Aorta (tissue), 5 donors: ENCODE measurements at places on chromosomes 7 and 10.

- H3K4me3 ChIP-seq = no peak overlapping the region
- no peak overlapping the region for H3K27ac ChIP-seq
- no peak for DNase-seq
- no peaks in the 10 kb centered on the region for H3K27me3 ChIP-seq
- peaks cover 2% of the 10 kb centered on the region for H3K36me3 ChIP-seq
Measured at GRCh38 chr7:2775785-2776184, 68.3 kb downstream of the GNA12 start.

DNA sequence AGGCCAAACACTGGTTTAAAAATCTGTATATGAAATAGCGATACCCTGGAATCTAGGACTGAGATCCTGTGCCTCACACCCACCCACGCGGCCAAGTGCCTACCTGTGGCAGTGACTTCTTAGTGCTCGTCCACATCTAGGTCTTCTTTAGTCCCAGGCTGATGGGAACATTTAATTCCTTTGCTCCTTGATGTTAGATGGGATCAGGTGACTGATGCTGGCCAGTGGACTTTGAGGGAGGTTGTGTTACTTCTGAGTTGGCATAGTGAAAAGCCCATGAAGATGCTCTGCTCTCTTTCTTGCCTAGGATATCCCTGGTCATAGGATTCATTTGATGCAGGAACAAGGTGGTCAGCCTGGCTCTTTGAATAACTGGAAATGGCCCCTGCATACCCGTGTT is 59.2 kb downstream of the BMPR1A start:
- H3K4me1 ChIP-seq = peaks cover 8% of the 10 kb centered on the region
- H3K27me3 ChIP-seq = no peaks in the 10 kb centered on the region
- H3K27ac ChIP-seq = peak overlapping the region; percentile 59
- no peaks in the 10 kb centered on the region for H3K36me3 ChIP-seq

DNA sequence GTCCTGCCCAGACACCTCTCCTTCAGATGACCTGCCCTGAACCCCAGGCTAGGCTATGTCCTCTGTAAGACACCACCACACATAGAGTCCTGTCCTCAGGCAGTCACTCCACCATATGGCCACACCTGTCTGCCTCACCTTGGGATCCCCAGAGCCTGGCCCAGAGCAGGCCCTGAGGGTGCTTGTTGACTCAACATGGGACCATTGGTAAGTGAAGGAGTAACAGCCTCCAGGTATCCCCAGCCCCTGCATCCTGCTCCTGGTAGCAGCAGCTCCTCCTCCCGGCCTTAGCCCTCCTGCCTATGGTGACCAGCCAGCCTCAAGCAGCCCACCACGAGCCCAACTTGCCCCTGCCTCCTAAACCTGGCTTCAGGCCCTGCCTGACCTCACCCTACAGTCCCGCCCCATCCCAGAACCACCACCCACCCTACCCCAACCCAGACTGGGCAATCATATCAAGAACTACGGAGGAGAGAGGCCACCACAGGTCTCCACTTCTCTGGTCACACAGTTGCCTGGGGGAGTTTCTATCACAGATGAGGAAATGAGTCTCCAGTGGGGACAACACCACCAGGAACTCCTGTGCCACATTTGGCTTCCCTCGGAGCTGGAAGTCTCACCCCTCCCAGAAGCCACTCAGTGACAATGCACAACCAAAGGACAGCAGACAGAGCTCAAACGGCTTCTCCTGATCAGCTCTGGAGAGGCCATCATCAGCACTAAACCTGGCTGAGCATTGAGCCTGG is 136.6 kb downstream of the GRID1 start:
- no peaks in the 10 kb centered on the region for H3K36me3 ChIP-seq
- H3K27me3 ChIP-seq = no peaks in the 10 kb centered on the region
- H3K4me3 ChIP-seq = no peak overlapping the region
- H3K4me1 ChIP-seq = no peaks in the 10 kb centered on the region
- H3K27ac ChIP-seq = no peak overlapping the region

GRCh38 chr10:8238986-8239385 is 184.5 kb downstream of the GATA3 start:
- H3K4me3 ChIP-seq = no peak overlapping the region
- no peak for DNase-seq
- H3K36me3 ChIP-seq = no peaks in the 10 kb centered on the region
- H3K4me1 ChIP-seq = no peaks in the 10 kb centered on the region

GRCh38 chr10:42866115-42866995 is 83.8 kb downstream of the BMS1 start:
- H3K27ac ChIP-seq = no peak overlapping the region
- H3K4me1 ChIP-seq = no peaks in the 10 kb centered on the region
- DNase-seq = peak; percentile 90
- H3K4me3 ChIP-seq = no peak overlapping the region
- no peaks in the 10 kb centered on the region for H3K27me3 ChIP-seq

DNA sequence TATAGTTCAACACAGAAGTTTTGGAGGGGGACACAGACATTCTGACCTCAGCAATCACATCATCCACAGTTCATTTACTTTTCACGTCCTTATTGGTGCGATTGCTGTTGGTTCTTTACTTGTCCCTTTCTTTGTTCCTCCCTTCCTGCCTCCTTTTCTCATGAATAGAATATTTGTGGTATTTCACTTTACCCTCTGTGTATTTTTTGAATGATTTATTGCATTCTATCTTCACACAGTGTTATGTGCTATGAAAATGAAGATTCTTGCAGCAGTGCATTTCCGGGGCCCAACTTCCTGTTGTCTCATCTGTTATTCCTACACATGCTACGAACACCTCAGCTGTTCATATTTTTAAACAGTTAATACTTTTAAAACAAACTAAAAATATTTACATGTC is 179.6 kb downstream of the ZMYND11 start:
- no peak for DNase-seq
- no peaks in the 10 kb centered on the region for H3K27me3 ChIP-seq
- no peak overlapping the region for H3K27ac ChIP-seq
- peaks cover 2% of the 10 kb centered on the region for H3K36me3 ChIP-seq

DNA sequence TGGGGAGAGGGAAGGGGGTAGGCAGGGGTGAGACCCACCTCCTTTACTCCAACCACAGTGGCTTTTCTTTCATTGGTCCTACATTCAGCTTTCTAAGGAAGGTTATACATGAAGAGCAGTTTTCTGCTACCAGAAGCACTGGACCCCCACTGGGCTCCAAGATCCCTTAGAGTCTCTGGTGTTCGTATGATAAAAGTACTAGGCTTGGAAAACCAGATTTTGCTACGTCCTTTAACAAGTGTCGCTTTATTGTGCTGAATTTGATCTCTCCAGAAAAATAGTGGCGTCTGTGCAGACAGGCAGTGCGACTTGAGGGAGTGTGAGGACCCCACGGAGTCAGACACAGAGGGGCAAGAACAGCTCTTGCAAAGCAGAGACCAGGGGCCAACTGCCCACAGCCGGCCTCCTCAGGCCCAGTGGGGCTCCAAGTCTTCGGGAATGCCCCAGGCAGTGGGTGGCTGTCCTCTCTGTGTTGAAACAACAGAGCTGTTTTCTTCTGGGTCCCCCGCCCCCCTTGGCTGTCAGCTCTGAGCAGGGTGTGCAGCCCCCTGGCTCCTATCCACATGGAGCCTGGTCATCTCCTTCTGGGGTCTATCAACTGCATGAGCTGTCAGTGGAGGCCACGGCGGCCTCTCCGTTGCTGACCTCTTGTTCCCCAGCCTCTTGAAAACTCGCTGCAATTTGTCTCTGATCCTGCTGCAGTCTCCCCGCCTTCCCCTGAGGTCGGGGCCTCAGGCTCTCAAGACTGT is 333.2 kb downstream of the RPS24 start:
- H3K36me3 ChIP-seq = no peaks in the 10 kb centered on the region
- no peaks in the 10 kb centered on the region for H3K27me3 ChIP-seq
- no peak overlapping the region for H3K4me3 ChIP-seq
- H3K4me1 ChIP-seq = no peaks in the 10 kb centered on the region
- H3K27ac ChIP-seq = no peak overlapping the region

DNA sequence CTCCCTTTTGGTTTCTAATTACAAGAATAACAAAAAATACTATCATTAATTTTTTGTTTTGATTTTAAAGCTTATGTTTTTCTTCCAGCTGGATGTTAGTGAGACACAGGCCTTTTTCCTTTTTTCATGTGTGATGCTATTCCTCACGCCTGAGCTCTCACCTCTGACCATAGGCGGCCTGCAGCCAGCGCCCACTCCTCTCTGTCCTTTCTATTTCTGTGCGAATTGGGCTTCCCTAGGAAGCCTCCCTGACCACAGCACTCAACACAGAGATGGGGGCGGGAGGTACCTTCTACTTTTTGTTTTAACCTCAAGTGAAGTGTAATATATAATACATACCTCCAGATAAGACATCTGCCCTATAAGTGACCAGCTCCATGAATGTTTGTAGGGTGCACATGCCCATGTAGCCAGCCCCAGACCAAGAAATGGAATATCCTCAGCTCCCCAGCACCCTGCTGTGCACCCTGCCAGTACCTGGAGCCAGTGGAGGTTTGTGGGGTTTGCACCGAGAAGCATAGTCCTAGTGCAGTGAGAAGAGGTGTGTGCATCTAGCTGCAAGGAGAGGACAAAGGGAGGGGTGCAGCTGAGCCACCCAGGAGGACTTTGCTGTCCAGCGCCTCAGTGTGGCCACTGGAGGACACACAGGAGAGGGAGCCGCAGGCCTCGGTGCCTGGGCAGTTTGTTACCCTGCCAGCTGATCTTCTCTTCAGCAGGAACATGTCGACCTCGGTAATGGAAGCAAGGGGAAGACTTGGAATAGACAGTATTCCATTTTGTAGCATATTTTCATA is 38.5 kb downstream of the BNIP3 start:
- no peaks in the 10 kb centered on the region for H3K36me3 ChIP-seq
- no peak overlapping the region for H3K27ac ChIP-seq
- no peaks in the 10 kb centered on the region for H3K27me3 ChIP-seq
- no peak overlapping the region for H3K4me3 ChIP-seq
- DNase-seq = peak; percentile 36

- DNase-seq = peak; percentile 56
- H3K27ac ChIP-seq = no peak overlapping the region
- H3K27me3 ChIP-seq = no peaks in the 10 kb centered on the region
- no peak overlapping the region for H3K4me3 ChIP-seq
Measured at GRCh38 chr7:43572516-43573049, 10.3 kb upstream of the STK17A start.

GRCh38 chr7:1812509-1813393 is 142.7 kb downstream of the ELFN1 start:
- no peak overlapping the region for H3K27ac ChIP-seq
- no peaks in the 10 kb centered on the region for H3K36me3 ChIP-seq
- H3K4me3 ChIP-seq = no peak overlapping the region
- peak; percentile 71 for DNase-seq

DNA sequence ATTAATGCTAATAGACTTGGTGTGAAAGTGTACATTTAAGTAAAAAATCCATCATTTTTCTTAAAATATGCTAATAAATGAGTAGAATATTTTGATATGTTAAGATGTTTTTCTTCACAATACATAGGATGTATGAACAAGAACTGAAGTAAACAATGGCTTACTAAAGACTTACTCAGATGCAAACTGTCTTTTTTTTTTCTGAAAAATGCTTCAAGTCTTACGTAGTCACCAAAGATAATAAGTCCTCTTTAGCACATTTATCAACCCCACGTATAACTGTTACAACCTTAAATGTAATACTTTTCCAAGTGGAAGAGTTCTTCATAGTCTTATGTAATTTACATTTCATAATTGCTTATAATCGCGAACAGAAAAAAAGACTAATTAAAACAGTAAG is 54.8 kb downstream of the MDFIC start:
- peaks cover 4% of the 10 kb centered on the region for H3K4me1 ChIP-seq
- no peaks in the 10 kb centered on the region for H3K36me3 ChIP-seq
- no peak overlapping the region for H3K27ac ChIP-seq
- DNase-seq = no peak
- H3K27me3 ChIP-seq = no peaks in the 10 kb centered on the region

DNA sequence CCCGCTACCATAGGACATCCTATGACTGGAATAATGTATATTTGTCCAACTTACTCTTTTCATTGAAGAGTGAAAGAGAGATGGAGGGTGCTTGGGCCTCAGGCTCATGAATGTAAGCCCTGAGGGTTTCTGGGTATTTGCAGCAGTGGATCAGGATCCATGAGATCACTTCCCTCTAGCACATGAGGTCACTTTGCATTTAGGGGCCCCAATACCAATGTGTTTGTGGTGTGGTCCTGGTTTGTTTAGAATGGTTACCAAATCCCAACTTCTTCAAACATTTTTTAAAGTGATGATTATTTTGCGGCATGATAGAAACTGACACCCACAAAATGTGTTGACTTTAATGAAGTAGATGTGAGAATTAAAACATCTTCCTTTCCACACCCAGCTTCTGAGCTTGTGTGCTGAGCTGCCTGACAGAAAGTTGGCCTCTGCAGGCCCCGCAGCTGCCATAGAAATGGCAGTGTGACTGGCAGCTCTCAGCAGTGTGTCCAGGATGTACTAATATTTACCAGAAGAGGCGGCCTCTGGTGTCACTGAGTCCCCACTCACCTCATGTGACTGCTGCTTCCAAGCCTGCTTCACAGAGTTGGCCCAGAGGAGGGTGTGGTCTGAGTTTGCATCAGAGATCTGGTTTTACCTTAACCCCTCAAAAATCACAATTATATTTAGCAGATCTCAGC is 447.6 kb upstream of the NPVF start:
- H3K27me3 ChIP-seq = no peaks in the 10 kb centered on the region
- DNase-seq = no peak
- no peak overlapping the region for H3K27ac ChIP-seq
- H3K4me1 ChIP-seq = no peaks in the 10 kb centered on the region

- no peak overlapping the region for H3K4me3 ChIP-seq
- H3K4me1 ChIP-seq = no peaks in the 10 kb centered on the region
- DNase-seq = no peak
- no peak overlapping the region for H3K27ac ChIP-seq
- no peaks in the 10 kb centered on the region for H3K27me3 ChIP-seq
Measured at GRCh38 chr7:119256001-119256400, 1017.0 kb upstream of the KCND2 start.

DNA sequence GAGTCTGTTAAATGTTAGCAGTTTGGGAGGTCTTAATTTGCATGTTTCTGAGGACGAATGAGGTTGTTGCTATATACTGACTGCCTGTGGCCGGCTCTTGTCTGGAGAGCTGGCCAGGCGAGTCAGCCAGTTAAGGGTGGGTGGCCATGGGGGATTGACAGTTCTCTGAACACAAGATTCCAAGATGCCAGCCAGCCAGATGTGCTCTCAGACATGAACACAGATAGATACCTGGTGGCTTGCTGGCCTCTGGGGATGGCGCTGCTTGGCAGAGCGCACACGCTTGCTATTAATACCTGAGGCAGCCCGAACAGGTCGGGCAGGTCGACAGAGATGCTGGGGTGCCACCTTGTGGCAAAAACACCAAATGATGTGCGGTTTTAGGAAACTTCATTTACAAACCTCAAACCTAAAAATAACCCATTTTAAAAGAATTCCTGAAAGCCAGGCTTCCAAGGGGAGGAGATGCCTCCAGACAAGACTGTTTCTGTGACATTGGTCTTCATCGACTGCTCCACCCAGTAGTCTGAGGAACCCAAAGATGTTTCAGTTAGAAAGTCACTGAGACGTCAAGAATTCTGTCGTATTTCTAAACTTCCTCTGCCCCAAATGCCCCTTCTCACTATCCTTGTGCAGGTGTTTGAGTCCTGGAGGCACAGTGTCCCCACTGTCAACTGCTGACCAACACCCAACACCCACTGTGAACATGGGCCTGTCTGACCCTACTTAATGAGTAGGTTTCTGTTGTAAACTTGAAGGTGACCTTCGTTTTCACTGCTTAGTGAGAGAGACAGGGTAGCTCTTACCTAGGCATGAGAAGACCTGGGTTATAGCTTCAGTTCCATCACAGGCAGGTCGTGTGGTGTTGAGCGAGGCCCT is 123.4 kb downstream of the NT5C2 start:
- no peaks in the 10 kb centered on the region for H3K27me3 ChIP-seq
- no peak for DNase-seq
- no peak overlapping the region for H3K27ac ChIP-seq
- H3K36me3 ChIP-seq = no peaks in the 10 kb centered on the region
- no peak overlapping the region for H3K4me3 ChIP-seq
- no peaks in the 10 kb centered on the region for H3K4me1 ChIP-seq
